ENCODE measurements at places on chromosomes 13 and 19. TPM values are rescaled to one million over a fixed set of nuclear protein-coding genes. Genes with fewer than 3 reads are reported as not detected.

Gene PCSK4
- total RNA-seq, result 2.3 TPM

Gene NRTN
- not detected for total RNA-seq

Gene ANKRD24
- total RNA-seq, result 1.2 TPM

Gene CGB1
- not detected for total RNA-seq

Gene ZNF829
- 3.7 TPM for total RNA-seq

Gene FXYD3
- total RNA-seq, result not detected

Gene ATG4D
- total RNA-seq, result 16.7 TPM
